Activated CD8-positive, alpha-beta memory T cell treated with anti-CD3 and anti-CD28 coated beads for 1 hour (primary cell): ENCODE measurements at places on chromosomes 7 and 10.

- DNase-seq: no peak
Observed at GRCh38 chr10:14659626-14660196, 115.0 kb downstream of the FAM107B start.

- no peak for DNase-seq
Observed at GRCh38 chr7:21167942-21168341, 259.9 kb upstream of the SP4 start.

DNA sequence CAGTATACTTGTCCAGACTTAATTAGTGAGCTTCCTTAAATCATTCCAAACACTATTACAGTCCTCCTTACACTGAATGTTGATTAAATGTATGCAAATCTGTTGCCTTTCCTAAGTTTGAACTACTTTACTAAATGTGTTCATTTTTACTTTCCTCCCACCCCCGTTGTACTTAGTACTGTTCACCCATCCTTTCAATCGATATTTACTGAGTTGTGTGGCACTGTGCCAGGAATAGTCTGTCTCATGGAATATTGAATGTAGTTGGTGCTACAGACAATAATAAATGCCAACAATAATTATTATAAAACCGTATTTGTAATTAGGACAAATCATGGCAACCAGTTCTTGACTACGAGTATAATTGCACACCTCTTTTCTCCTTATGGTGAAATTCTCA is 335.7 kb downstream of the GPR37 start:
- no peak for DNase-seq

- no peak for DNase-seq
Observed at GRCh38 chr7:92877367-92877766, 41.0 kb upstream of the CDK6 start.

GRCh38 chr10:78703593-78703992 is 365.2 kb upstream of the ZMIZ1 start:
- no peak for DNase-seq

DNA sequence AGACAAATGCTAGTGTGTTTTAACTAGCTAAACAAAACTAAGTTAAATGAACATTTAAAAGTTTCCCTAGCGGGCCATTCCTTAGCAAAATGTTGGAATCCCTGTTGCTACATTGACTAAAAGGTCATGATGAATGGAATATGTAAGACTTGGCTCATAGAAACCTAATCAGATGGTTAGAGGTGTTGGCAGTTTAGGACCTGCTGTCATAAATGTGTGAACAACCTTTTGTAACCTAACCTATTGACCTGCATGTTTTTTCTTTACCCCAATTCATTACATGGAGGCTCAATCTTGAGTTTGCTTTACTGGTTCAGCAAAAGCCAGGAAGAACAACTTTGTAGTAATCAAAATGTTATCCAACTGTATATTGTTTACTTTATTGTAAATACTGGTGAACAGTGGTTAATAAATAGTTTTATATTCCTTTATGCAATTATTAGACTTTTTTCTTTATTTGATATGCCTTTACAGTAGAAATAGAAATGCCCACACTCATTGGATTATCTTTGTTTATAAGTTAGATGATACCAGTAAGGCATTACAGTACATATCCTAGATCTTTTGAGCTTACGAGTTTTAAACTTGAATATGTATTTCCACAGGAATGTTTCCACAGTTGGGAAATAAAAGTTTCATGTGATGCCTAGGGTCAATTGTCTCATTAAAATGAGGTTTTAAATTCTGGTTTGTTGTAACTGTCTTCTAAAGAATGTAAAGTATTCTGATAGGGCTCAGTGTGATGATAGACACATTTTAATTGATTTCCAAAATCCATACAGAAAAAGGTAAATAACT is 11.6 kb downstream of the CBX3 start:
- DNase-seq: no peak

DNA sequence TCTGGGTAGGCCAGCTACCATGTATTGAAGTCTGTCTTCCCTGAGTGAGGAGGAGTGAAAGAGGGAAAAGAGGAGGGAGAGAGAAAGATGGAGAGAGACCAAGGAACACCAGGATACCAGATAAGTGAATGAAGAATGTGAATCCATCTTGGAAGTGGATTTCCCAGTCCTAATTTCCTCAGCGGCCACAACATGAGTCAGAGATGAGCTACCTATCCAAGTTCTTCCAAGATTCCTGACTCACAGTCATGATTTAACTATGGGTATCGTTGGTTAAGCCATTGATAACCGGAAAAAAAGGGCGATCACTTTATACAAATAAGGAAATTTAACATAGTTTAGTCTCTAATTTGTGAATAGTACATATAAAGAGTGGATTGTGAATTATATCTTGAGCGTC is 561.8 kb downstream of the ATRNL1 start:
- DNase-seq: no peak

DNA sequence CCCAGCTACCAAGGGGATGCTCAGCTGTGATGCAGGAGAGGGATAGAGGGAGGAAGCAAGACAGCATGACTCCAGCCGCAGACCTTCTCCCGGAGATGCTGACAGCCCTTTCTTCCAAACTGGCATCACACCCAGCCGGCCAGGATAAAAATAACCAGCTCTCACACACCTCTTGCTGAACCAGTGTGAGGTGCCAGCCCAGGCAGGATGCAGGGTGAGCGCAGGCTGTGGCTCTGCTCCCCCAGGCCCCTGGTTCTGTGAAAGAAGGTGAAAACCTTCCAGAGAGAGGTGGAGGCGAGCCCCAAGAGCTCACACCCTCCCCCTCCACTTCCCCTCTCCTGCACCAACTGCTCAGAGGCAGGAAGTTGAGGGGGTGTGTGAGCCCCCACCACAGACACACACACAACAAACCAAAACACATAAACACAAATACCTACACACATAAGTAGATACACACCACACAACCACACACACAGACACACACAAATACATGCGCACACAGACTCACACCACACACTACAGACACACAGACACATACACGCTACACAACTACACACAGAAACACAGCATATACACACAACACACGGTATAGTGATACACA is 4.0 kb downstream of the GPR15LG start:
- DNase-seq: peak; percentile 13

DNA sequence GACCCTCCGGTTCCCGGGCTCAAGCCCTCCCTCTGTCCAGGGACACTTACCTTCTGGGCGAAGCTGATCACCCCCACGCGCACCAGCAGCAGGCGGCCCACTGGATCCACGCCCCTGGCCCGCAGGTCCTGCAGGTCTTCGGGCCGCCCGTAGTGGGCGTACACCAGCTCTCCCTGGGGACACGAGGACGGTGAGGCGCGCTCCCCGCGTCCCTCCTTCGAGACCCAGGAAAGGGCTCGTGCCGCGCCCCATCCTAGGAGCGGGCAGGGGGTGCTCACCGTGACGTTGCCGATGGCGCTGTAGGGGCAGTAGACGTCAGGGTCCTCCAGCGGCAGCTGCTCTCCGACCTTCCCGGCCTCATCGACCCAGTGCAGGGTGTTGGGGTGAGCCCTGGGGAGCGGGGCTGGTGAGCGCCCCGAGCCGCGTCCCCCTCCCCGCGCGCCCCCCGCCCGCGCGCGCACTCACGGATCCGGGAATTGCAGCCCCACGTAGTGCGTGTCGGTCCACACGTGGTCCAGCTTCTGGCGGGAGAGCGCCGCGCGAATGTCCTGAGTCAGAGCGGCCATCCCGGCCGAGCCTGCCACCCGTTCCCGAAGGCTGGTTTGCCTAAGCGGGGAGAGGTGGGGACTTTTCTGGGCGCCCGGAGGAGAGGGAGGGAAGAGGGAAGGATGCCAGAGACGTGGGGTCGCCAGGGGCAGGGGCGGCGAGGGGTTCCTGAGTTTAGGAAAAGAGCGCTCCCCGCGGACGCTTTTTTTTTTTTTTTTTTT is 8.2 kb downstream of the TFR2 start:
- DNase-seq: no peak

GRCh38 chr10:36676756-36677430 is 448.5 kb upstream of the ANKRD30A start:
- DNase-seq: no peak

GRCh38 chr10:114547514-114547913 is 110.6 kb downstream of the ABLIM1 start:
- no peak for DNase-seq

- DNase-seq: no peak
Observed at GRCh38 chr10:2475711-2476217, 591.6 kb upstream of the PFKP start.
